EL (cell line): ENCODE measurements at places on chromosomes 11 and 22.

GRCh38 chr11:1202154-1202775, 20.6 kb upstream of the MUC5B start:
- no peak for DNase-seq

DNA sequence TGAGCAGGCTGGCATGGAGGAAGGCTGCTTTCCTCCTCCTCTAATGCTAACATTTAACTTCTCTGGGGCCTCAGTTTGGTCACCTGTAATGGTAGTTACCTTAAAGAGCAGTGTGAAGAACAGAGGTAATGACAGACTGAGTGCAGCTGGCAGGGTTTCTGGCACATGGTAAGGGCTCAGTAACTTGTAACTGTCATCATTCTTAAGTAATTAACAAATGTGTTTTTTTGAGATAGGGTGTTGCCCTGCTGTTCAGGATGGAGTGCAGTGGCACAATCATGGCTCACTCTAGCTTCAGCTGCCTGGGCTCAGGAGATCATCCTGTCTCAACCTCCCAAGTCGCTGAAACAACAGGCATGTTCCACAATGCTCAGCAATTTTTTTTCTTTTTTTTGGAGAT, 242.0 kb upstream of the SYN3 start:
- no peak for DNase-seq

DNA sequence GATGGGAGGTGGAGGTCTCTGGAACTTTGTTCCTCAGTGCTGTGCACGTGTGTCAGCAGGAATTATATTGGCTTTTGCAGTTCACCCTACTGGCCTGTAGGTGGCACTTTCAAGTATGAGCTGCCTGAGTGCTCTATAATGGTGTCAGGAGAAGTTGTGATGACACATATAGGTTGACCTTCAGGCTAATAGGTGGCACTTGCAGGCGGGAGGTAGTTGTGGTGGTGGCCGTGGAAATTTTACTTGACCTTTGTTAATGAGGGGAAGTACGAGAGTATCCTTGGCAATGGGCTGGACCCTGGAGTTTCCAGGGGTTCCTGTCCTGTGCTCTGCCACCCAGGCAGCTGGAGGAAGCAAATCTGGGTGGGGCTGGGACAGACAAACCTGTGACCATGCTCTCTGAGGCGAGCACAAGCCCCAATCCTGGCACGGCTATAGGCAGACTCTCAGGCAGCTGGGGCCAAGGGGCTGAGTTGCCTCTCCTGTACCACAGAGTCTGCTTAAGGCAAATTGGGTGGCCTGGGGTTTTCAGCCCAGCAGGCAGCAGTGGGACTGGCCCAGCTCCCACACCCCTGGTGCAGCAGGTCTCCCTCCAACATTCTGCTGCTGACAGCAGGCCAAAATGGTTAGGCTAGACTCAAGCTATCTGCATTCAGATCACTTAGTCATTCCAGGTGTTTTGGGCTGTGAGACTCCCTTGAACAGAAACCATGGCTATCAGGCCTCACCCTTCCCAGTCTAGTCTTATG, 147.5 kb upstream of the CTSC start:
- DNase-seq: peak; percentile 54

DNA sequence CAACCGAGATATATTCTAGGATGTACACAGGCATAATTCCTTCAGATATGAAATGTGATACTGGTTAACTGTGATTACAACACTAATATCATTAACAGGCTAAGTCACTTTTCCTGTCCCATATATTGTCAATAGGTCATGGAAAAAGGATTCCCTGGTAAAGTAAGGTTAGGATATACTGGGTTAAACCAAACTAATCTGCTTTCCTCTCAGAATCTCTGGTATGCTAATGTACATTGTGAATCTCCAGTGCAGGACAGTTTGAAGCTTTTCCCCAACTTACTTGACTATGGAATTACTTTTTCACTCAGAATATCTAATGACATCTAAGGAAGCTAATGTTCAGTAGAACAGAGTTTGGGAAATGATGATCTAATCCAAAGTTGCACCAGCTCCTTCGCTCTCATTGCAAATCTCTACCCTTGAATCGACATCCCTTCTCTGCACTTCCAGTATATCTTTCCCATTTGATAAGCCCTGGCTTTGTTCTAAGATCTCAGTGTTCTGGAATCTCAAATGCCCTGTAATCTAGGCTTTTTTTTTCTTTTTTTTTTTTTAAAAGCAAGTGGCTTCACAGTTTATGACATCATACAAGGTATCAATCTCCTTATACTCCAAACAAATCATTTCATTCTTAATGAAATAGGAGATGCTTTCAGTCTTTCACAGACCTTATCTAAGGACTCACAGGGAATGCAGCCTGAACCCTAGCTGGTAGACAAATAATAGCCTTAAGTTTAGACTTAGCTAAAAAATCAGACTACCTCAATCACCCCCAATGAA, 43.8 kb downstream of the COPB1 start:
- no peak for DNase-seq

DNA sequence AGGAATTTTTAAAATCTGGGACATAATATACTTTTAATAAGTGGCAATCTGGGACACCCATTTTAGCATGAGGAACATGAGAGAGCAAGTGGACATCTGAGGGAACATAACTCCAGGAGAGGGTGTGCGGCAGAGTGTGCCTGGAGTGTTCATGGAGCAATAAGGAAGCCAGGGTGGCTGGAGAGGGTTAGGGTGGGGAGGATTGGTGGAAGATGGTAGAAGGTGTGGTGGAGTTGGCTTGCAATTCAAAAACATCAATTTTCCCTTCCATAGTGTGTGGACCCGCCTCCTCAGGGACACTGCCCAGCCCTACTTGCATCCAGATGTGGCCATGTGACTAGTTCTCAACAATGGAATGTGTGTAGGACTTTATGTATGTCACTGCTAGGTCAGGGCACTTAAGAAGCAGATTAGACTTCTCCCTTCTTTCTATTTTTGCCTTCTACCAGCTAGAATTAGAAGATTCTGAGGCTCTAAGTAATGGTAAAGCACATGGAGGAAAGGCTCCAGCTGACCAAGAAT, 4.4 kb upstream of the DENND5A start:
- DNase-seq: peak; percentile 23

- no peak for DNase-seq
Measured at GRCh38 chr11:47545298-47545697, 7.6 kb downstream of the CELF1 start.

GRCh38 chr22:40654522-40655167, 18.1 kb upstream of the MRTFA start:
- DNase-seq: peak; percentile 64

DNA sequence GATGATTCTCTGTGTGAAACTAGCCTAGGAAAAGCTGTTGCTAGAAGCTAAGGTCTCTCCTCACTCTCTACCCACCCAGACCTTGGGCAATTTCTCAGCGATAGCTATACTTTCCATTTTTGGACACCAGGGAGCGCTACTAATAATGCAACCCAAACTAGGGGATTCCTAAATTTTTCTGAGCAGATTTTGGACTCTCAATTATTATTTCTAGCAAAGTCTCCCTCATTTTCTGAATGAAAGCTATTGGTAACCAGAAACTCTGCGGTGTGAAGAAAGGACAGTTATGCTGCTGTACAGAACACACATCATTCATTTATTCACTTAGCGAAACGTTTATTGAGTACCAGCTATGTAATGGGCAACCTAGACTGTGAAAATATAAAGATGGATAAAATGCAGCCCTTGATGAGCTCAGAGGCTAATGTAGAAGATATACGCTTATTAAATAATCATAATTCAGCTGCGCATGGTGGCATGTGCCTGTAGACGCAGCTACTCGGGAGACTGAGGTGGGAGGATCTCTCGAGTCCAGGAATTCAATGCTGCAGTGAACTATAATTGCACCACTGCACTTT, 6.1 kb upstream of the STIM1 start:
- peak; percentile 53 for DNase-seq
